ENCODE measurements at places on chromosomes 2 and 18.

GRCh38 chr2:20365249-20365817 is 14.7 kb upstream of the PUM2 start:
- DNase-seq, result peak; percentile 62

DNA sequence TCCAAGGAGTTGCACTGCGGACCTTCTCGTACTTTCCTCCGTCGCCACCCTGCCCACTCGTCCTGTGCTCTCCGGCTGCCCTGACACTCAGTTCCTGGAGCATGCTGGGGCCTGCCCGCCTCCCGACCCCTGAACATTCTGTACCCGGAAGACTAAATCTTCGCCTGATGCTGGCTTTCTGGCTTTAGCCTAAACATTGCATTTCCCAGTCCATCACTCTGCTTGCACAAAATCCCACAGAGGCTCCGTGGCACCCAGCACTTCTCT is 550 bp upstream of the SFXN5 start:
- DNase-seq, result no peak

DNA sequence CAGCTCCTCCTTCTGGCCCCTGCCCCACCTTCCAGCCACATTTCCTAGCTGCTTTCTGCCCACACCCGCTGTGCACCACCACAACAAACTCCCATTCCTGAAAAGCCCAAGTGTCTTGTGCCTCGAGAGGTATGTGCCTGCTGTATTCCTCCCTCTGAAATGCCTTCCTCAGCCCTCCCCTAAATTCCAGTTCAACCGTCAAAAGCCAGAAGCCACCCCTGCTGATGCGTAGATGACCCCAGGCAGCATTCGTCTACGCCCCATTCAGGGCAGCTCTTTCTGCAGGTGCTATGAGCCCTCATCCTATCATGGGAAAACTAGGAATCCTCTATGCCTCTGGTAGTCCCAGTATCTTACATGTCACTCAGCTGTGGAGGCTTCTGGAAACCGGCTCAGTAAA is 71.7 kb downstream of the DNMT3A start:
- no peak for DNase-seq

DNA sequence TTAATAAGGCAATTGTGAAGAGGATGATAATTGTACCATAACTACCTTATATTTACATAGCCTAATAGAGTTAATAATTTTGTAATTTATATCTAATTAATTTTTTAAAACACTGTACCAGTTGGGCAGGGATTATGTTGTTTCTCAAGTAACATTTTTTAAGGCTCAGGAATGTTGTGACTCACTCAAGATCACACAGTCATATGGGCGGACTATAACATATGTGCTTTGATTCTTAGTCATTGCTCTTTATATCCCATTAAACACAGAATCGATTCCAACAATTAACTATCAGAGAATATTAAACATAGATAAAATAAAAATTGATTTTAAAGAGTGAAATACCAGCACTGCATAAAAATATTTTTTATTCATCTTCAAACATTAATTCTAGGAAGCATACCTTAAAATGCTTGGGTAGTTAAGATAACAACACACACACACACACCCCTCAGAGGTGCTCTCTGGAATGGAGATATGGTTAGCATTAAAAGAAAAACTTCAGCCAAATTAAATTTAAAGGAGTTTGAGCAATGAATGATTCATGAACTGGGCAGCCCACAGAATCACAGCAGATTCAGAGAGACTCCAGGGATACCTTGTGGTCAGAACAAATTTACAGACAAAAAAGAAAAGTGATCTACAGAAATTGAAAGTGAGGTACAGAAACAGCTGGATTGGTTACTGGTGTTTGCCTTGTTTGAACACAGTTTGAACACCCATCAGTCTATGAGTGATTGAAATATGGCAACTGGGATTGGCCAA is 869.4 kb upstream of the ID2 start:
- no peak for DNase-seq

GRCh38 chr2:31255911-31256571 is 22.1 kb downstream of the EHD3 start:
- peak; percentile 28 for DNase-seq

GRCh38 chr2:35973132-35973736 is 382.3 kb upstream of the CRIM1 start:
- no peak for DNase-seq

- no peak for DNase-seq
Observed at GRCh38 chr2:149134335-149134923, 95.9 kb downstream of the LYPD6B start.

DNA sequence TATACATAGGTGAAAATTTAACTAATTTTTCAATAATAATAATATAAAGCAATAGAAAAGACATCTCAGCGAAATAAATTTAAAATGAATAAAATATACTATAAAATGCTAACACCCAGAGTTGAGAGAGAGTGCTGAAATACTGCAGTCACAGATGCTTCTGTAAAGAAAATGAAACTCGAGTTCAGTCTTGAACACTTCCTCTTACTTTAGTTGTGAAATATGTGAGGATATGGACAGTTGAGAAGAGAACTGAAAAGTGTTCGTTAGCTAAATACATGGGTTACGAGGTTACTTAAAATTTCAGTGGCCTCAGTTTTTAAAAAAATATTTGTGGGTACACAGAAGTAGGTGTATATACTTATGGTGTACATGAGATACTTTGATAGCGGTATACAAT is 106.8 kb downstream of the DNAH7 start:
- DNase-seq, result no peak

DNA sequence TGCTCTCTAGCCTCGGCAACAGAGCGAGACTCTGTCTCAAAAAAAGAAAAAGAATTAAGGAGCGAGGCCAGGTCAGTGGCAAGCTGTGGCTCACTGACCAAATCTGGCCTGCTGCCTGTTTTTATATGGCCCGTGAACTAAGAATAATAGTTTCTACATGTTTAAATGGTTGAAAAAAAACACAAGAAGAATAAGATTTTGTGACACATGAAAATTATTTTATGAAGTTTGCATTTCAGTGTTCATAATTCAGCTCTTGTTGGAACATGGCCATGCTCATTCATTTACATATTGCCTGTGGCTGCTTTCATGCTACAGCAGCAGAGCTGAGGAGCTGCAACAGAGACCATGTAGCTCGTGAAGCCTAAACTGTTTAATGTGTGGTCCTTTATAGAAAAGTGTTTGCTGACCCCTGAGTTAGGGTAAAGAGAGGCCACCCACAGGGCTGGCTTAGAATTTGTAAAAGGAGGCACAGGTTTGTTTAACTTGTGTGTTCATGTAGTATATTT is 59.5 kb downstream of the MFSD6 start:
- DNase-seq, result no peak

- no peak for DNase-seq
Observed at GRCh38 chr2:80168801-80169200, 135.8 kb downstream of the LRRTM1 start.

DNA sequence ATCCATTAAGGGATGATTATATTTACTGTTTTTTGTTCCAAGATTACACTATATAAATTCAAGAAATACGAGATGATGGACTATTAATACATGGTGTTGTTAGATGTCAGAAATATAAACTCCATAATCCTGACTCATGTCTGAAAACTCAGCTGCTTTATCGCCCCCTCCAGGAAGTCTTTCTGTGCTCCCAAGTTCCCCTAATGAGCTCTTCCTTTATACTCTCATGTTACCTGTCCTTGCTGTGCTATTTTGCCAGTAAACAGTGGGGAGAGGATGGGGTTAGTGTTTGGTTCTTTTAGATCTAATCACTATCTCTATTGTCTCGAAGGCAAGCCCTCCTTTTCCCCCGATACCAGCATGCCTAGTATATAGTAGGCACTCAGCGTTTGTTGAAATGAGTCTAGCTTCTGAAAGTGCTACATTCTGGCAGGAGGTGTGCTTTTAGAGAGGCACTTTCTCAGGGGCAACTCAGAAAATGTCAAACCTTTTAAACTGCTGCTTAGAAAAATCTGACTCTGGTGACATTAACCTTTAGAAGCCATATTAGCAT is 21.4 kb upstream of the BARD1 start:
- DNase-seq, result no peak

DNA sequence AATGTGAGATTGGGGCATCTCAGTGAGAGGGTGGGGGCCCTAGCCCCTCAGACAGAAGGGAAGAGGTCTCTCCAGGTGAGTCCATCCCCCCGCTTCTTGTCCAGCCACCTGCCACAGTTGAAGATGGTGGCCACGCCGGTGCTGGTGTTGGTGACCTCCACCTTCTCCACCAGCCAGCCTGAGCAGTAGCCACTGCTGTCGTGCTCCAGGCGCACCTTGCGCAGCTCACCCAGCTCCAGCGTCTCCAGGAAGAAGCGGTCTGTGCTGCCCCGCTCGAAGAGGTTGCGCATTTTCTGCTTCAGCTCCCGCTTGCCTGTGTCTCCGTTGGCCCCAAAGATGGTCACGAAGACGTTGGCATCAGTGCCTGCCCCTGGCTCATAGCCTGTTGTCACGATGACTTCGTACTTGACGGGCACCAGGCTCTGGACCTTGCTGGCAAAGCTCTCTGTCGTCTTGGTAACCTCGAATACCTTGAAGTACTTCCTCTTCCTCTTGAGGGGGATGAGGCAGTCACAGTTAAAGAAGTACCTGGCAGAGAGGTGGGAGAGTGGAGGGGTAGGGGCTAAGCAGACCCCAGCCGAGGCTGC is 179.5 kb downstream of the LOXHD1 start:
- no peak for DNase-seq

DNA sequence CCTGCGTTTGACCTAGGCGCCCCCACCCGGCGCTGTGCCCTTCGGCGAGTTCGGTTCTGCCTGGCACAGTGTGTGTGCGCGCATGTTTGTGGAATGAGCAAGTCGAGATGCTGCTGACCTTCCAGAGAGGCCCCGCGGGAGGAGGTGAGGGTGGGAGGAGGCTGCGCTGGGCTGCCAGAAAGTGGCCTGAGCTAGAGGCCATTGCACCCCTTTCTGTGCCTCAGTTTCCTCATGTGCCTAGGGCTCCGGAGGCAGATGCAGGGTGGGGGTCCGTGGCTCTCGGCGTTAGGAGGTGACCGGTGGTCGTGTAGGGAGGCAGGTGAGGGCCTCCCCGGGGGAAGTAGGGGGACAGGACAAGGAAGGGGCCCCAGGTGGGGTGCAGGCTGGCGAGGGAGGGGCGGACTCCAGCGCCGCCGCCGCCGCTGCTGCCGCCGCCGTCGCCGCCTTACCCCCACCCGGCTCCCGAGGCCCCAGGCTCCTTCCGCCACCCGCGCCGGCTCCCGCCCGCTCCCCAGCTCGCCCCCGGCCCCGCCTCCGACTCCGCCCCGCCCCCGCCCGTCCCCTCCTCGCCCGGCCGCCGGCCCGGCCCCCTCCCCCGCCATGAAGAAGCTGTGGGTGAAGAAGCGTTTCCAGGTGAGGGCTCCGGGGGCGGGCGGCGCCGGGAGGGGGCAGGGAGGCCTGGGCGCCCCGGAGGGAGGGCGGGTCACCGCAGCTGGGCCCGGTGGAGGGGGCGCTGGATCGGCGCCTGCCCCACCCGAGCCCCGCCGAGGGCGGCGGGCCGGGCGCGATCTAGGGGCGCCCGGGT is 7.0 kb downstream of the SPEG start:
- no peak for DNase-seq

GRCh38 chr2:100606332-100606725 is 43.5 kb downstream of the PDCL3 start:
- no peak for DNase-seq

DNA sequence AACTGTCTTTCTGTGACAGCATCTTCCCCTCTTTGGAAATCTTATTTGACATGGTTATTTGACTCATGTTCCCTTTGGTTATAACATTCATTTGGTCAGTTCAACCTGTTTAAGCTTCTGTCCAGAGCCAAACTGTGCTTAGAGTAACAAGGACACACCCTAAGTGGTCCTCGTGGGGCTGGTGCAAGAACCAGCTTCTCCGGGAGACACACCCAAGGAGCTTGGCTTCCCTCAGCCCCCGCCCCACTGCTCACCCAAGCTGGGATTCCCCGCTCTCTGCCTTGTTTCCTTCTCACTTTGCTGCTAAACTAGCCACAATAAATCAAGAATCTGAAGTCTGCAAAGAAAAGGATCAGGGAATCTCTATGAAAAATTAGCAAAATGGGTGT is 1.4 kb downstream of the SCYGR3 start:
- no peak for DNase-seq

GRCh38 chr18:76757335-76757734 is 65.0 kb upstream of the ZNF236 start:
- no peak for DNase-seq

GRCh38 chr2:224572338-224572737 is 12.8 kb downstream of the CUL3 start:
- DNase-seq, result no peak

DNA sequence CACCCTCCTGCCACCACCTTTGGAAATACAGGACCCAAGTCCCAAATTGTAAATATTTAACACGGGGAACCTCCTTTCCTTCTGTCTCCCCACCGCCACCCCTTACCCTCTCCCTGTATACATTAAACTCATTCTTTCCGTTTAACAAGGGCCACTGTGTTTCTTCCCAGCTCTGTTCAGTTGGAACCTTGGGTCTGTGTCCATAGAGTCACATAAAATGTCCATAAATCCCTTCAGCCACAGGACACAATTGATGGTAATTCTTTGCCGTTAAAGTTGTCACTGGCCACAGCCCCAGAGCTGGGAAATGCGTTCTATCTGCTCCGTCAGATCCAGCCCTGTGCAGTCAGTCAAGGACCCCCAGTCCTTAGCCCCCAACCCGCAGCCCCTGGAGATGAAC is 49.9 kb upstream of the FZD7 start:
- no peak for DNase-seq

DNA sequence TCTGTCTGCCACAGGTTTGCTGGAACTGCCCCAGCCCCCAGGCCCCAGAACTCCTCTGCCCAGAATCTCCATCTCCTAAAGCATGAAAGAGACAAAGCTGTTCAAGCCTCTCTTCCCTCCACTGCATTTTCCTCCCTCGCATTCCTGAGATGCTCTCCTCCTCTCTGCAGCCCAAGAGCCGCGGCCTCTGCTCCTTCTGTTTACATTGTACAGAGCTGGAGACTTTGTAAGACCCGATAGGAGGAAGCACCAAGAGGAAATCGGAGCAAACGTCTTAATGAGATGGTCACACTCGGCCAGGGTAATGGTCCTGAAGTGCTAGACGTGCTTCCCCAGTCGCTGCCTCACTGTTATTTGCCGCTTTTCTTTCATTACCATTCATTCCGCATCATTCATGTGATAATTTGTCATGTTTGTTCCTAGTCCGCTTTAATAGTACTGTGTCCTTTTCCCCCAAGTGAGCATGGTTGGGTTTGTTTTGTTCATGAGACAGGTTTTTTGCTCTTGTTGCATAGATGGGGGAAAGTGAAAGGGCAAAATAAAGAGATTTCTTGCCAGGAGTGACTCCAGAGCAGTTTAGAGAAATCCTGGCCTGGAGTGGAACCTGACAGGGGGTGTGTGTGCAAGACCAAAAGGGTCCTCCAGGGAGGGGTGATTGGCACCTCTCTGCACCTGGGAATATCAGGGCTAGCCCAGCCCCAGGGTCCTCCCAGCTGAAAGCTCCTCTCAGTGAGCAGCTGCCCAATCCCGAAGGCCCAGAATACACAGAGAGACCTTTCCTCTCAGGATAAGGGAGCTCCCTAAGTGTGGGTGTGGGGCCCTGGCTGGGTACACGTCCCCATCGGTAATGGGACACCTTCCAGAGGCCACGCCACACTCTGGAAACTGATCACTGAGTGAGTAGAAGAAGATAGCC is 44.9 kb upstream of the ID2 start:
- DNase-seq, result no peak

GRCh38 chr18:67694787-67695186 is 178.3 kb upstream of the DSEL start:
- DNase-seq, result no peak

GRCh38 chr2:22215517-22215916 is 1091.7 kb downstream of the TDRD15 start:
- DNase-seq, result no peak
